ENCODE measurements at places on chromosomes 2 and 18.

GRCh38 chr18:56649996-56650395 lies 1.2 kb upstream of the WDR7 start:
- DNase-seq, result no peak

DNA sequence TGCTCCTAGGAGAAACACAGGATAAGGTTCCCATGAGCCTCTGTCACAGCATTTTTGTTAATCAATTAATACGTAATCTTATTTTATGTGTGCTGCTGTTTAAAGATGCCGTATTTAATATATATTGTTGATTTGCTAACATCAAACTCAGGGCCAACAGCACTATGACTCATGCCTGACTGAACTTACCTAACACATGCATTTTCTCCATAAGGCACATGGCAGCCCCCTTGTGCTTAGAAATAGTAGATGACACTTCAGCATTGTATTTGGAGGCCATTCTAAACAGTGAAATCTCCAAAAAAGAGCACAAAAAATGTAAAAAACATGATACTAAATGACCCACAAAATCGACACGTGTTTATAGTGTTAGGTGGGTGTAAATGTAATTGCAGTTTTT lies 314.8 kb downstream of the MYCN start:
- DNase-seq, result no peak

DNA sequence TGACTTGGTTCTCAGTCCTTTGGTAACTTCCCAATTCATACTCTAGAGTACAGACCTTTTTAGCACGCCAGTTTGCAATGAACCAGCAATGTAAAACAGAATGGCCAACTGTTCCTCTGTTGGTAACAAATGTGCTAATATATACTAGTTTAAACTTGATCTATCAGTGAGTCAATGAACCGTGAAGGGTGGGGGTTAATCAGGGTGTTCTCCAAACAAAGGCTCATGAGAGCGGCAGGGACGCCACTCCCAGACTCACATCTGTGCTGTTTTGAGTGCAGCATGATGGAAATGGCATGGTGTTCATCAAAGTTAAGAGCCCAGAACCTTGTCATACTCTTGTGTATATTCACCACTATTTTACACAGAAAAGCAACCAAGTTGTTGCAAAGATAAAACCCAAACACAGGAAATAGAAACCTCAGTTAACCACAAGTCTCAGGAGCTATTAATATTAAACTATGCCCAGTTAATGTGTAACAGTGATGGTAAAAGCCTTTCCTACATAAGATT lies 70.3 kb downstream of the CERKL start:
- no peak for DNase-seq

- DNase-seq, result peak; percentile 10
Observed at GRCh38 chr18:11570769-11571412, 38.5 kb upstream of the SLC35G4 start.

- DNase-seq, result no peak
Observed at GRCh38 chr2:74286725-74287124, 56.5 kb downstream of the SLC4A5 start.

DNA sequence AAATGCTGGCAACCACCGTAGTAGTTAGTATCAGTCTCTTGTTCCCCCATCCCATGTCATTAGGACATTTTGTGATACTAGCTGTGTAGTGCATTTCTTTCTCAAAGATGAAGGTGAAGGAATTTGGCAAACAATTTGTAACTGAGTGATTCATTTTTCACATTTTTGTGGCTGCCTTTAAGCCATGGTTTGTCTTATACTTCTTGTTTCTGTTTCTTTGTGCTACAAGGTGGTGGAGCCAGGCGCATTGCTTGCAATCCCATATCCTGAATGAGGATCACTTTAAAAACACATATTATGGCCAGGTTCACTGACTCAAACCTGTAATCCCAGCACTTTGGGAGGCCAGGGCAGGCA lies 40.6 kb downstream of the GPD2 start:
- no peak for DNase-seq

- peak; percentile 36 for DNase-seq
Observed at GRCh38 chr18:54127759-54128378, 96.6 kb downstream of the MBD2 start.

DNA sequence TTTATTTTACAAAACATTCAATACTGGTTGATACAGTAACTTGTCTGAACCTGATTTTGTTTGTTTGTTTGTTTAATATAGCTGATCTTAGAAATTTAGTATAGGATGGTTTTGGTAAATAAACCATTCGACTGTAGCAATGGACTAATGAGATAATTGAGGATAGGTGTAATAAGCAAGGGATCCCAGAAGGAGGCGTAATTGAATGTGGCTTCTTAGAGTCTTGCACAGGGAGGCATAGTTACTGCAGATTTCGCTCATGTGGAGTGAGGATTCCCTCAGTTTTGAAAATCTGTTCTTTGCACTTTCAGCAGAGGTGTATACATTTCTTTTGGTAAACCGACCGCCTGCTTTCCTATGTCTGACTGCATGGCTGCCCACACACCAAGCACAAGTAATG lies 709.6 kb downstream of the SOCS6 start:
- DNase-seq, result no peak

All from AML-193 (cell line).